ENCODE measurements at places on chromosomes 5 and 9.

GRCh38 chr9:68552700-68553476, 12.2 kb upstream of the TMEM252 start:
- no peak for DNase-seq

- DNase-seq = peak; percentile 33
These were observed 257.5 kb downstream of the DMAC1 start for GRCh38 chr9:7542126-7542525.

- no peak for DNase-seq
These were observed 617 bp upstream of the FPGS start for GRCh38 chr9:127801955-127802575.

GRCh38 chr5:31990081-31990650, 184.0 kb downstream of the GOLPH3 start:
- DNase-seq = no peak

DNA sequence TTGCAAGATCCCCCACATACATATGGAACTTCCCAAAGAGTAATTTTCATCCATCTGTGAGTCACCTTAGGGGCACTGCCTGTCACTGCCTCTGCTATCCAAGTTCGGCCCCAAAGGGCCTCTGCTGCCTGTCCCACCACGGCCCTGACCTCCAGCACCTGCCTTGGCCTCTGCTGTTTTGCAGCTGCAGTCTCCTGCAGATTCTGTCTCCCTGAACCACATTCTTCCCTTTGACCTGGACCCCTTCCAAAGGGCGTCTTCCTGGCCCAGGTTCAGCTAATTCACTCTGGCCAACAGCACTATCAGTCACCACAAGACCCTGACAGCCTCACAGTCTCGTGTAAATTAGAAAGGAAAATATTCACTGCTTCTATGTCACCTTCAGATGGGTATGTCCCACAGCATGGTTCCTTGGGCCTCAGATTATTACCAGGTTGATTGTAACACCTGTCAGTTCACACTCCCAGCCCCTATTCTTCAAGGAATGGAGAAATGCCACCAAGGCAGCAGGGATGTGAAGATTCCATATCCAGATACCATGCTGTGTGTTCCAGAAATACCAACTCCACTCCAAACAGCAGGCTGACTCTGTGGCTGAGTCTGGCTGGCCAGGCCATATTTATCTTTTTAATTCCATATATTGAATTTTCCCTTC, 479.3 kb downstream of the ARHGEF28 start:
- no peak for DNase-seq

DNA sequence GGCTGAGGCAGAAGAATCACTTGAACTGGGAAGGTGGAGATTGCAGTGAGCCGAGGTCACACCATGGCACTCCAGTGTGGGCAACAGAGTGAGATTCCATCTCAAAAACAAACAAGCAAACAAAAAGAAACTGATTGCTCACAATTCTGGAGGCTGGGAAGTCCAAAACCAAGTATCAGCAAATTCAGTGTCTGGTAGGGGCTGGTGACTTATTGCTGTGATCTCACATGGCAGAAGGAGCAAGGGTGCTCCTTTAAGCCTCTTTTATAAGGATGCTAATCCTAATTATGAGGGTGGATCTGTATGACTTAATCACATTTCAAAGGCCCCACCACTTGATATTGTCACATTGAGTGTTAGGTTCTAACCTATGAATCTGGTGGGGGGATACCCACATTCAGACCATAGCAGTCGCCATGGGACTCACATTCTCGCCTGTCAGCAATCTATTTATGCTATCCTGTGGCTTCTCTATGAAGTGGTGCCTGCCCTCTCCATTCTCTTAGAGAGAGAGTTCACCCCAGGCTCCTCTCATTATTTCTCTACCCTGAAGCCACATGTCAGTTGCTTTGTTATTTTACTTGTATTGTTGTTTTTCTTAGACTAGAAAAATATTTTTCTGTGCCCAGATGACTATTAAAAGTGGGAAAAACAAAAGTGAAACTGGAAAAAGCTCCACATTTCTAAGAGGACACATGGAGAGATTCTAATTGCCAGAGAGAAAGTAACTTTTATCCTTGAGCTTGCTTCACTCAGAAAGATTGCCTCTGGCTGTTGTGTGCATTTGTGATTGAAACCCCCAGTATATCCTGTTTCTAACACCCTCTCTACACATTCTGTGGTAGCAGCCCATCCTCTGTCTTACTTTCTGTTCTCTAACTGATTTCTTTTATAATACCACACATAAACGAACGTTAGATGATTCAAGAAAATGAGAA, 18.8 kb upstream of the PRLR start:
- DNase-seq = no peak

DNA sequence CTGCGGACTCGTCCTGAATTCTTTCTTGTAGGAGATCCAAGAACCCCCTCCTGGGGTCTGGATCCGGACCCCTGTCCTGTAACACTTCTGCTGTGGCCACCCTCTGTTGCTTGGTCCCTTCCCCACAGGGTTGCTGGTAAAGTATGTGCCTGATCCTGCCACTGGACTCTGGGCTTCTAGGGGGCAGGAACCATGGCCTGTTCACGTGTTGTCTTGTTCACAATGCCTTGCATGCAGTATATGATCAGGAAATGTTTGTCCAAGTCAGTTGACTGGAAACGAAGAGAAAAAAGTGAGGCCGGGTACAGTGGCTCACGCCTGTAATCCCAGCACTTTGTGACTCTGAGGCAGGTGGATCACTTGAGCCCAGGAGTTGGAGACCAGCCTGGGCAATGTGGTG, 139.3 kb upstream of the ALDH1B1 start:
- no peak for DNase-seq

- no peak for DNase-seq
These were observed 5.3 kb upstream of the DCP2 start for GRCh38 chr5:112971276-112971675.

DNA sequence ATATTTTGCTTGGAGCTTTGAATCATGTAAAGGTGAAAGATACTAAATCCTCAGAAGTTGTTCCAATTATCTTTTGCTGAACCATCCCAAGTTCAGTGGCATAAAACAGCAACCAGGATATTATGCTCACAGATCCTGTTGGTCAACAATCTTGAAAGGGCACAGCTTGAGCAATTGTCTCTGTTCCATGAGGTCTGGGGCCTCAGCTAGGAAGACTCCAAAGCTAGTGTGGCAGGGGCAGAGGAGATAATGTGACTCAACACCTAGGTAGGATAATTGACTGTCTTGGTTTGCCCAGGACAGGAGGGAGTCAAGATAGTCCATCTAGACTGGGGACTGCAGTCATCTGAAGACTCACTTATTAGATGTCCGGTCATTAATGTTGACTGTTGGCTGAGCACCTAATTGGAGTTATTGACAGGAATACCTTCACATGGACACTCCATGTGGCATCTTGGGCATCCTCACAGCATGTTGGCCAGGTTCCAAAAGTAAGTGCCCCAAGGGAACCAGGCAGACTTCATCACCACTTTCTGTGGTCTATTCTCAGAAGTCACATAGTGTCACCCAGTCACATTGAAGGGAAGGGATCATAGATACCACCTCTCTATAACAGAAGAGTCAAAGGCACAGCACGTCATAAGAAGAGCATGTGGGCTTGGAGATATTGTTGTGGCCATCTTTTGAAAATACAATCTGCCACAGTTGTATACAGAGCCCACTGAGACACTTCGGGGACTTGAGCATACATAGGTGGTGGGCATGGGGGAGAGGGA, 88.4 kb upstream of the GPBP1 start:
- no peak for DNase-seq

DNA sequence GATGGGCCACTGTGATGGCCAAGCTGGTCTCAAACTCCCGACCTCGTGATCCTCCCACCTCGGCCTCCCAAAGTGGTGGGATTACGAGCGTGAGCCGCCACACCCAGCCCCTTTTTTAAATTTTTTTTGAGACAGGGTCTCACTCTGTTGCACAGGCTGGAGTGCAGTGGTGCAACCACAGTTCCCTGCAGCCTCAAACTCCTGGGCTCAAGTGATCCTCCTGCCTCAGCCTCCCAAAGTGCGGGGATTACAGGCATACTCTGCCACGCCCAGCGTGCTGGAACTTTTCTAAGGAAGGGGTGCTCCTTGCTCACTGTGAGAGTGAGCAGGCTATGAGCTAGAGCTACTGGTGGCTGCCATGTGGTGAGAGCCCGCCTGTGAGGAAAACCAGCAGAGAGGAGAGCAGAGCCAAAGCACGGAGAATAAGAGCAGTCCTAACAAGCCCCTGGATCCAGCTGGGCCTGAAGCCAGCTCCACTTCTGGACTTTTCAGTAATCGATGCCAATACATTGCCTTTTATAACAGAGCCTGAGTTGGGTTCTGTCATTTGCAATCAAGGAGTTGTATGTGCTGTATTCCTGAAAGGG, 75.5 kb upstream of the UNC5A start:
- DNase-seq = no peak

- DNase-seq = no peak
These were observed 6.6 kb downstream of the FLT4 start for GRCh38 chr5:180642779-180643178.

- no peak for DNase-seq
These were observed 104.3 kb upstream of the PCSK1 start for GRCh38 chr5:96537386-96537785.

DNA sequence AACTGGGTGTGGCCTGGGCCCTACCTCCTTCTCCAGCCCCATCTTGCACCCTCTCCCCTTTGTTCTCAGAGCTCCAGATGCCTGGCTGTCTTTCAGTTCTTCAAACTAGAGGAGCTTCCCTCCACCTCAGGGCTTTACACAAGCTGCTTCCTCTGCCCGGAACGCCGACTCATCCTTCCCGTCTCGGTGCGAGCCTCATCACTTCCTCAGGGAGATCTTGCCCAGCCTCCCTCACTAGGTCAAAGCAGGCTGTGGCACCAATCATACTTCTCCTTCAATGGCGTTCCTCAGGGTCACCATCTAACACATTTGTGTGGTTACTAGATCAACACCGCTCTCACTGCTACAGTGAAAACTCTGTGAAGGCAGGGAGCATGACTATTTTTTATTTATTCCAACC, 56.2 kb upstream of the ZSWIM6 start:
- DNase-seq = no peak

- no peak for DNase-seq
These were observed 9.1 kb downstream of the NEK6 start for GRCh38 chr9:124266826-124267201.

DNA sequence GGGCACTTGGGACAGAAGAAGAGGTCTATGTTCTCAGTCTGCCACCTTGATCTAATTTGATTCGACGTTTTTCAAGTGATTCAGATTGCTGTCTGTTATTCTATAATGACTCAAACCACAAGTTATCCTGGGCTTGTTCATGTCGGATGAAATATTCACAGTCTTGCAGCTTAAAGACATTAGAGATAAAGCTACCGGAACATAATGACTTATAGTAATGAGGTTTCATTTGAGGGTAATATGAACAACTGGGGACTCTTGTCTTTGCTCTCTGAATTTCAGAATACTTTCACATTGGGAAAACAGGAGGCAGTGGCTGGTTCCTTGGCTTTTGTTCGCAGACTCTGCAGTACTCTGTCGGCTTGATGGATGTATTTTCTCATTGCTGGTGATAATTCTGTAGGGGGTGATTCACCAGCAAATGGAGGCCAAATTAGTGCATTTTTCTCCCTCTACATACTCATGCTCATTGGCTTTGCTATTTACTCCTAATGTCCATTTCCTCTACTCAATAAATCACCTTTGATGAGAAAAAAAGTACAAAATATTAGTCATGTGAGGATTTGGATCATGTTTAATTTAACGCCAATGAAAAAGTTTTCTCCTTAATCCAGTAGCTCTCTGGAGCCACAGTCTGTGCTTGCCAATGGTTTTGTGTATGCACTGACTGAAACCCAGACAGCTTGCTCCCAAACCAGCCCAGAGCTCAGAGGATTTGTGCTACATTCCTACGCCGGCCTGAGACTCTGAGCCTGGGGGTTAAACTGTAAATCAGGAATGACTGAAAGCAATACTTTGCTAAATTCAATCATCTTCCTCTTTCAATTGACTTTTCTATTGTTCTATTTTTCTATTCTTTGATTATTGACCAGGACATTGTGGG, 154.7 kb upstream of the ANKH start:
- DNase-seq = no peak

DNA sequence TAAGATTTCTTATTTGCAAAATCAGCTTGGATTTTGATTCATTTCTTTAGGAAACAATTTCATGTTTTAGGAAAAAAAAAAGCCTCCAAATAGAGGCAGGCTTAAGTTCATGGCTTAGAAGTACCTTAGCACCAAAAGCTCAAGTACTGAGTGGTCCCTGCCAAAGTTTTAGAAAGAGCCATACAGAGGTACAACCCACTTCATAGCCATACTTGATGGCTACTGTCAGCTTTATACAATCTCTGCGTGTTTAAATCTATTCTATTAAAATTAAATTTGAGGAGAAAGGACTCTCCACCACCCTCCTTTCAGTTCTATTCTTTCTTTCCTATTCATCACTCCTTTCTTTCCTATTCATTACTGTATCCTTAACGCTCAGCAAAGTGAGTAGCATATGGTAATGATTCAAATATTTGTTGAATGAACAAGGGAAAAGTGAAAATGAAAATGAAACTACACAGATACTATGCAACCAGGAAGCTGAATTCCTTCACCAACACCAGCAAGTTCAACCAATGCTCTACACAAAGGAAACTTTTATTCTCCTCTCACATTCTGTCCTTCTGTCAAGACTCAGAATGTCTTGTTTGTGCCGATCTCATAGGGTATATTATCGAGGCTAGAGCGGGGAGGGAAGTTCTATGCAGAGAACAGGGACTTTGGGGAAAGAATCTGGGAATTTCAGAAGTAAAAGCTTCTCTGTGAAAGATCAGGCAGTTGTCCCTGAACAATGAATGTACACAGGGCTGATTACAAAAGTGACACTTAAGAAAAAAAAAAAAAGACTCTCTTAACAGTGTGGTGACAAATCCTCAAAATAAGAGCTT, 138.6 kb upstream of the SPEF2 start:
- no peak for DNase-seq

DNA sequence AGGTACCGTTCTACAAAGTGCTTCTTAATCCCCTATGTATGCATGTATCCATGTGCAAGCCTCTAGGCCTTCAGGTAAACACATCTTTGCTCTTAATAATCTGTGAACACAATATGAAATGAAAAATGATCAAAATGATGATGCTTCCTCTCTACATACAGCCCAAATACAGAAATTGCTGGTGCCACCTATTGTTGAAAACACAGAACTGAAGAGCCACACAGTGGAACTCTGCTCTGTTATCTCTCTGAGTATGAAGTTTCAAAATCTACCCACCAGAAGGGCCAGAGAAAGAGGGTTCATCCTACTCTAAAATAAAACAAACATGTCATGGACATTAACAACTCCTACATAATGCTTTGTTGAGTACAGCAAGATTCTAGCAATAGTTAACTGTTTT, 71.3 kb downstream of the GLIS3 start:
- DNase-seq = no peak

- DNase-seq = no peak
These were observed 386.9 kb upstream of the KCNN2 start for GRCh38 chr5:113974976-113975375.
